ENCODE measurements at places on chromosomes 3 and 15.
A peak's percentile ranks its signal among the peaks of the same experiment; 100 is the strongest.

GRCh38 chr15:56886363-56886931 is 32.0 kb upstream of the TCF12 start:
- no peak for DNase-seq

DNA sequence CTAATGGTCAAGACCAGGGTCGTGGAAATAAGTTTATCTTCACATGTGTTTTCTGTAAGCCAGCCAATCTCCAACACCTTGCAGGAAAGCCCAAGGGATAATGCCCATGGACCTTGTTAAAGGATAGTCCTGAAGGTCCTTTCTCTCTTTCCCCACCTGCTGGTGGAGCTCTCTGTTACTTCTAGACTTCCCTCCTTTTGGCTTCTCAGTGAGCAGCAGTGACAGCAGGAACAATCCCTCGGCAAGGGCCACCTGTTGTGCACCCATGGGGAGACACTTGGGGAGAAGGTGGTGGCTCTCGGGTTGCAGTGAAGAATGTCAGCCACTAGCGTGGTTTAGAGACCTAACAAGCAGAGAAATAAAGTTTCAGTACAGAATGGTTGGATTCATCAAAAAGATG is 84.0 kb upstream of the OSBPL11 start:
- no peak for DNase-seq

GRCh38 chr3:151171145-151171757 is 31.8 kb downstream of the GPR171 start:
- no peak for DNase-seq

DNA sequence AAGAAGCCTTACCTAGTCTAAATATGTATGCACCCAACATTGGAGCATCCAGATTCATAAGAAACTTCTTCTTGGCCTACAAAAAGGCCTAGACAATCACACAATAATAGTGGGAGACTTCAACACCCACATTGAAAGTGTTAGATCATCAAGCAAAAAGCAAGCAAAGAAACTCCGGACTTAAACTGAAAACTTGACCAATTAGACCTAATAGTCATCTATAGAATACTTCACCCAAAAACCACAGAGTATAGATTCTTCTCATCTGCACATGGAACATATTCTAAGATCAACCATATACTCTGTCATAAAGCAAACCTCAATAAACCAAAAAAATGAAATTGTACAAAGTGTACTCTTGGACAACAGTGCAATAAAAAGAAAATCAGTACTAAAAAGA is 22.3 kb upstream of the OR5K4 start:
- no peak for DNase-seq

DNA sequence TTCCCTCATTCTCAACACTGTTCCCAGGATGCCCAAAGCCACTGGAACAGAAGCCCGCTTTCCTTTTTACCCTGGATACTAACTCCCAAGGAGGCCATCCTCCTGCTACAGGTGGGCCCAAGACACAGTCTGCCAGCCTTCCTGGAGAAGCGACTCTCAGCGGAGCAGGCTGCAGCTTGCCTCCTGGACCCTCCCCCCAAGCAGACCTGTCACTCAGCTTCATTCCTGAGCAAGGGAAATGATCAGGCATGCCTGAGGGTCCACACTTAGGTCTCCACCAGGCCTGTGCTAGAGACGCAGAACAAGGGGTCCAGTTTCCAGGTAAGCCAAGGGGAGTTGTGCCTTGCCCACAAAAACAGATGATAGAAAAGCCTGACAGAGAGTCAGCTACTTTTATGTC is 62.8 kb downstream of the SLCO2A1 start:
- DNase-seq: no peak

GRCh38 chr3:118637846-118638245 is 396.8 kb downstream of the IGSF11 start:
- no peak for DNase-seq

DNA sequence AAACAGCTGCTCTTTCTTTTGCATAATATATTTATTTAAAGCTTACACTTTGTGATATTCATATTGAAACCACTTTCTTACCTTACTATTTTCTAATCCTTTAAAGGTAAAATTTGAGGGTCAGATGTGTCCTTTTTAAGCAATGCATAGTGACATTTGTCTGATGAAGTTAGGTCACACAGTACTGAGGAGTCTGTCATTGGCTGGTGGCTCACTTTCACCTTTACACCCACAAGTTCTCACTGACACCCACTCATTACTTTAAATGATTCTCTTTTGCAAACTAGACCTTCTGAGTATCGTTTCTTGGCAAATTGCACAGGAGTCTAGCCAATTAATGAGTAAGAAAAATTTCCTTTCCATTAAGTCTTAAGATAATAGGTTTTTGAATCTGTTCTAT is 758.3 kb upstream of the ARPP21 start:
- DNase-seq: no peak

GRCh38 chr15:68334661-68335124 is 57.1 kb downstream of the FEM1B start:
- no peak for DNase-seq

DNA sequence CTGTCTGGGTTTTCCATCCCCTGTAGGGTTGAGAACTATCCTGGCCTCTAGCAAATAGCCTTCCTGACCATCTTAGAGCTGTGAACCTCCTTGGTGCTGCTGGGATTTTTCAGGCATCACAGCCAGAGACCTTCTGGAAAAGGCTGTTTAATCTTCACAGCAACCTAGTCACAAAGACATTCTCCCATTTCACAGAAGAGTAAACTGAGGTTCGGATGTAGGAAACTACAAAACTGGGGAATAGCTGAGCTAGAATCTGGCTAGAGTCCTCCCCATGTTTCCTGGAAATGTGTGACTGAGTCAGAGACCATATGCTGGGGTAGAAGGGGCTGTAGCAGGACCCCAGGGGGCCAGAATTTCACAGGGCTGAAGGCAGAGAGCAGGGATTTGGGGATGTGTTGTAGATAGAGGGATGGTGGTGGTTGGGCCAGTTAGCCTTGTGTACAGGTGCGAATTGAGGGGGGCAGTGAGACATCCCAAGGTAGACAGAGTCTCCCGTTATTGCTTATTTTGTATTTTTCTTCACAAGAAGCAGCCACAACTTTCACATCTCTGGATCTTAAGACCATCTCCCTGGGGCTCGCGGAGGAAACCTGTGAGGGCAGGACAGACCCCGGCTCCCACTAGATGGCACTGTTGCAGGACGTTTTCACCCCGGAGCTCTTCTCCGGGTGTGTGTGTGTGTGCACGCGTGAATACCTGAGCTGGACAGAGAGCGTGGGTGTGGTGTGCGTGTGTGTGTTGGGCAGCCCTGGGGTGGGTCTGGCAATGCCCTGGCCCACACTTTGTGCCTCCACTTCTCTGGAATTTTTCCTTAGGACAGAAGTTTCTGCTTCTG is 66.9 kb upstream of the PRR23C start:
- peak; percentile 69 for DNase-seq

- no peak for DNase-seq
These were observed 34.1 kb downstream of the EPHB3 start for GRCh38 chr3:184595726-184596125.

DNA sequence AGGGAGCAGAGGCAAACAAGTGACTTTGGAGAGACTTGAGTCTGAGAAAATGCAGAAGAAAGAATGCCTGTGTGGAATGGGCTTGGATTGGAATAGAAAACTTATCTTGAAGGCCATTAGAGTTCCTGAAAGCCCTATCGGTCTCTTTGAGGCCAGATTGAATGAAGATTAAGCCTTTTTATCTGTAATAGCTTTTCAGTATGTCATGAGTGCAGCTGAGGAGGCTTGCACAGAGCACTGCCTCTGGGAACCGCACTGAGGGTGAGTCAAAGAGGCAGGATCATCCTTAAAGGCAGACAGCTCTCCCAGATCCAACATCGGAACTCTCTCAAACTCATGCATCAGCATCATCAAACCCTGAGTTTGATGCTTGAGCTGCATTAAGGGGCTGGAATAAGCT is 515.2 kb downstream of the NTRK3 start:
- DNase-seq: no peak

DNA sequence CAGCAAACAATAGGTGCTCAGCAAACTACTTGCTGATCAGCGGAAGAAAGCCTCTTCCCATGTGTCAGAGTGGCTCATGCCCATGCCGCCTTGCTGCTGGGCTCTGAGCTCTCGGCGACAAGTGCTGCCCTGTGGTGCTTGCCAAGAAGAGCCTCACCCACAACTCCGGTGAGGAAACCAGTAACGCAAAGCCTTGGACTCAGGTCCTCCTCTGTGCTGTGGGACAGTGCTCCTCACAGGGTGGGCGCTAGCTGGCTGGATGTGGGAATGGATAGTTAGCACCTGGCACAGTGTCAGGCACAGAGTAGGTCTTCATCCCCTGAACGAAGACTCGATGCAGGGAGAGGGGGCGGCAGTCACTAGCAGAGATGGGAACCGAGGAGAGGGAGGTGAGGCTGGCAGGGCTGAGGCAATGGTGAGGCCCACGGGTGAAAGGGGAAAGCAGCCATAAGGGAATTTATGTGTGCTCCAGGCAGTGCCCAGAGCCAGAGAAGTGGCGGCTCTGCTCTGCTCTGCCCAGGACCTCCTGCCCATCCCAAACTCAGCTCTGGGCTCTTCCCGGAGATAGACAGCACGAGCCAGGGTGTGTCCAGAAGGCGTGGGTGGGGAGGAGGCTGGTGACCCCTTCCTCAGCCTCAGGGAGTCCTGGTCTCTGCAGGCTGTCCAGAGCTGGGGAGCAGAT is 55.7 kb downstream of the IQSEC1 start:
- DNase-seq: no peak

DNA sequence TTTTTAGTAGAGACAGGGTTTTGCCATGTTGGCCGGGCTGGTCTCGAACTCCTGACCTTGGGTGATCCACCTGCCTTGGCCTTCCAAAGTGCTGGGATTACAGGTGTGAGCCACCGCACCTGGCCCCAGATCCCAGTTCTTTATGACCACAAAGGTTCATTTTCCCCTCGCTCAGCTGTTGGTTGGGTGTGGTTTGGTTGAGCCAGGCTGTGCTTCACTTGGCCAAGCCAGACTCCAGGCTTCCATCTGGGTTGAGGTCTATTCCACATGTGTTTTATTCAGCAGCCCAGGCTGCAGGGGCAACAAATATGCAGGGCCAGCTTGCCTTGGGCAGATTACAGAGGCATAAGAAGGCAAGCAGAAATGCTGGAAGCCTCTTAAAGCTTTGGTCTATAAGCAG is 13.7 kb downstream of the CGNL1 start:
- DNase-seq: no peak
